Activated naive CD4-positive, alpha-beta T cell (primary cell): ENCODE measurements at places on chromosomes 2 and 18.

- DNase-seq = no peak
Observed at GRCh38 chr2:38763228-38763627, 12.1 kb upstream of the SRSF7 start.

DNA sequence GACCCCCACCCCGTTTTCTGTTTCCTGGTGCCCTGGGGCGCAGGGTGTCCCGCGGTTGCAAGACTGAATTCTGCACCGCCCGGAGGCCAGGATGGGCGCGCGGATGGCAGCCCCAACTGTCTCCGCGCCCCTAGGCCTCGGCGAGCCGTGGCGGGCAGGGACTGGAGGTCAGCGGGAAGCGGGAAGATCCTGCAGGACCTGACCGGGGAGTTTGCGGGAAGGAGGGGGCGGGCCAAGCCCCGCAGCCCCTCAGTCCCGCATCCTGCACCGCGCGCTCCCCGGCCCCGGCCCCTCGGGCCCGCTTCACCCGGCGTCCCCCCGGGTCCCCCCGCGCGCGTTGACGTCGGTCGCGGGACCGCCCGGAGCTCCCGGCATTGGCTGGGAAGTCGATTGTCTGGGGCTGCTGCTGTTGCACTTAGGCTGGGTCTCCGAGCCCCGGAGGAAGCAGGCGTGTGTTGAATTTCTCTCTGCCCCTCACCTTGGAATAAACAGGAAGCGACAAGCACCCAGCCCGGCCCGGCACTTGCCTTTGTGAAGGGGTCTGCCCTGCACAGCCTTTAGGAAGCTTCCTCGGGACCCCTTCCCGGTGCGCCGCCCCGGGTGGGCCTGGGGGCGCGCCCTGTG, at the start of gene LDLRAD4:
Gene LDLRAD4, plus strand, starts transcription at position 393 of the 624 bp plus-strand sequence.
- peak; percentile 50 for DNase-seq

DNA sequence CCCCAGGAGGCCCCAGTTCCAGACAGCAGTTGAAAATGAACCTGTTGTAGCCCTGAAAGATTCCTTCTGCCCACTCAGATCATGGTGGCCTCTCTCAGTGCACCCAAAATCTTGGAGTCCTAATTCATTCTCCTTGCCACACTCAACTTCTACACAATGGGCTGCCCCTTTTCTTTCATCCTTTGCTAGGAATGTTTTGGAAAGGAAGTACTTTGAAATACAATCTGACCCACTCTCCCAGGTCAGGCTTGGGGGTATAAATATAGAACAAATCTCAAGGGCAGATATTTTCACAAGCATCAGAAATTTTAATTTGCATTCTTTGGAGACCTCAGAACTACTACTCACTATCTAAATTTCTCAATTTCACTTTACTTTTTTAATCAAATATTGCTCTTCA, 103.2 kb upstream of the SH3BP4 start:
- DNase-seq = no peak

GRCh38 chr18:36465970-36466369, 168.5 kb downstream of the FHOD3 start:
- no peak for DNase-seq

DNA sequence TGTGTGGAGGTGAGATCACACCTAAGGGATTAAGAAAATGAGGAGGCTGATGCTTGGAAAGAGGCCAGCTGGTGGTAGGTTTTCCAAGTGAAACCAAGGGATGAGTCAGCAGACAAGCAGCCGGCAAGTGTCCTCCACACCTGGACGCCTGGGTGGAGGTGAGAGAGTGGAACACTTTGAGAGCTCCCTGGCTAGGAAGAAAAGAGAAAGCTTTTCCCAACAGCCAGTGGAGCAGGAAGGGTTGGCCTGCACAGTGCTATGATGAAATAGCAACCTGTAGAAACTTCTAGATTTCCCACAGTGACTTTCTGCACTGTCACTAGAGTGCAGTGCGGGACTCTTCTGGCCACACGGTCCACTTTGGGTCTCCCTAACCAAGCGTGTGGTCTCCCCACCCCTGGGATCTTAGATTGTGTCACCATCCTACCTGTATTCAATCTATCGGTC, 19.6 kb upstream of the IL37 start:
- DNase-seq = no peak

- no peak for DNase-seq
Observed at GRCh38 chr2:119864318-119864717, 104.6 kb downstream of the PTPN4 start.

- DNase-seq = no peak
Observed at GRCh38 chr18:58691256-58691655, 20.0 kb downstream of the MALT1 start.

DNA sequence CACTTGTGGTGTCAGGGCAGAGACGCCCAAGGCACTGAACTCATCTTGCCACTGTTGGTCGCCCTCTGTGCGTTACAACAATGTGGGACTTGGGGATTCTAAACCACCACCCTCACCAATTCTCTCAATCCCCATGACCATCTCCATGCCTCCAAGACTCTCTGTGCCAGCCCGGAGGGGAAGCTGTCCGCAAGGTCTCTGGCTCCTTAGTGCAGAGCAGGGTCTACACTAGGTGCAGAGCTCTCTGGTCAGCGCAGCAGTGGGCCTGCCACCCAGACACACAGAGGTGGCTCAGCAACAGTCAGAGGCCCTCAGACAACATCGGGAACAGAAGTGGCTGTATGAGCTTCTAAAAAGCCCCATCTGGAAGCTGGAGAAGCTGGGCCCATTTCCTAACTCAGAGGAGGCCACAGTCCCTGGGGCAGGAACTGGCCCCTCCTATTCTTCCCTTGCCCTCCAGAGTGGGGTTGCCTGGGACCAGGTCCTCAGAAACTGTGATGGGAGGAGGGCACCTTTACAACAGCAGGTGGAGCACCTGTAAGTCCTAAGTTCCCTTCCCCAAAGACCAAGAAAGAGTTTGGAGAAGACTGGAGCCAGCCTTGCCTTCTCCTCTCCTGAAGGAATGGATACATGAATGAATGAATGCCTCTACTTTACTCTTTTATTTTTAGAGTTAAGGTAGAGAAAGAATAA, 37.7 kb downstream of the SERTAD2 start:
- DNase-seq = no peak

DNA sequence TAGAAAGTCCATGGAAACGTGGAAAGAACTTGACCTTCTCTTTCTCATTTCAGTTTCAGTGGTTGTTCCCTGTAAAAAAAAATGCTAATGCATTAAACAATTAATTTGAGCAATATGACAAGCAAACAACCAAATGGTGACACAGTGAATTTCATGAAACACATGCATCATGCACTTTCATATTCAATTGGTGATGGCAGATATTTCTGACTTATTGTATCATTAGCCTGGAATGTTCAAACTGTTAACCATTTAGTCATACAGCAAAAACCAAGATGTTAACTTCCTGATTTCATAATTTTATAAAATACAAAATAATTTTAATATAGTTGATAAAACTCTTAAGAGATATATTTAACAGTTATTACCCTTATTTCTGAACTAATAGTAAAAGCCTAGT, 85.5 kb downstream of the SCN1A start:
- no peak for DNase-seq

DNA sequence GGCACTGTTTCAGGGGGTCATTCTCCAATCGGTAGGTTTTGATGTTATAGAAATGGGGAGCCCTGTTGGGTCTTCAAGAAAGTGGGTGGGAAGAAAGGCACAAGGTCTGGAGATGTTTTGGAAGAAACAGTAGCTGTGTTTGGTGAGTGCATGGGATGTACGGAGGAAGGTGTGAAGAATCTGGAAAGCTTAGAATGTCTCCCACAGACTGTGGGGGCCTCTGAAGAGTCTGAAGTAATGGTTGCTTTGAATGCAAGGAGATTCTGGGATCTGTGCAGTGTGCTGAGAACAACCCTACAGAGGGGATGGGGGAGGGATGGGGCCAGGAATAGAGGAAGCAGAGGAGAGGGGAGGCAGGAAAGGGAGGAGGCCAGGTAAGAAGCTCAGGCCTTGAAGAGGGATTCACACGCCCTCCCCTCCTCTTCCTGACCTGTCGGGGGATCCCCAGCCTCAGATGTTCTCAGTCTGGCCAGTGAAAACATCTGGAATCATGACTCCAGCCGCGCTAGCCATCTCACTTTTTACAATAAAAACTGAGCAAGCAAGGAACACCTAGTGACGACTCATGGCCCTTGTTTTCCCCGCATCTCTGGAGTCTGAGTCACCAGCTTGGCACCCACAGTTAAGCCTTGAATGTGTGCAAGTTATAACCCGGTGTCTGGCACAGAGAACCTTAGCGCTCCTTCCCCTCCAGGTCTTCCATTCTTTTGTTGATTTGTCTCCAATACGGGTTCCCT, 74.2 kb downstream of the SH3BP4 start:
- DNase-seq = no peak

DNA sequence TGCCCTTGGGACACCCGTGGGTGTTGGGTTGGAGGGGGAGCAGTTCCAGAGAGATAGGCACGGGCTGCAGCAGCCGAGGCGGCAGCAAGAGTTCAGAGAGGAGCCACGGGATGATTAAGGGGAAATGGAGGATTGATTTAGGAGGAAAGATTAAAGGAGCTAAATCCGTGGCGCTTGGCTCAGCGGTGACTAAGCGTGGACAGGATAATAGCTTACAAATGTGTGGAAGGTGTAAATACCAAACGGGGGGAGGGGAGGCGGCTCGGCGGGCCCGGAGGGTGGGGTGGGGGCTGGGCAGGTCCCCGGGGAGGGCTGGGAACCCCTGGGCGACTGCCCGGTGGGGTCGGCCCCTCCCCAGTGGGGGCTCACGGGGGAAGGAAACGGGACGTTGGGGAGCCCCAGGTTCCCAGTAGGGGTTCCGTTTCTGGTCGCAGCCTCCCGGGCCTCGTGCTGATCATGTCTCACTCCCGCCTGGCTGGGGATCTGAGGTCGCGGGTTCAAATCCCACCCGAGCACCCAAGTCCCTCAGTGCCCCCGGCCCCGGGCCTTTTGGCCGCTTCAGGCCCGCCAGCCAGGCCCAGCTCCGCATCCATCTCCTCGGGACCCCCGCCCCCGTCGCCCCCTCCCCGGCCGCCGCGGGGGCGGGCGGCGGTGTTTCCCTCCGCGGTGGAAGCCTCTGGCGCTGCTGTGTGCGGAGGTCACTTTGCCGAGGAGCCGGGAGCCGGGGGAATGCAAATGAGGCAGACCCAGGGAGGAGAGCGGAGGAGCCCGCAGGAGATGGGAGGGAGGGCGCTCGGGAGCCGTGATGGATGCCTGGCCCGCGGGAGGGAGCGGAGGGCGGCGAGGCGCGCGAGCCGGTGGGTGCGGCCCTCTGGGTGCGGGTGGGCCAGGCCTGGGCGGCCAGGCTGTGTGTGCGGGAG, 8.1 kb downstream of the ASIC4 start:
- no peak for DNase-seq

- no peak for DNase-seq
Observed at GRCh38 chr2:137928547-137929518, 35.4 kb upstream of the HNMT start.

DNA sequence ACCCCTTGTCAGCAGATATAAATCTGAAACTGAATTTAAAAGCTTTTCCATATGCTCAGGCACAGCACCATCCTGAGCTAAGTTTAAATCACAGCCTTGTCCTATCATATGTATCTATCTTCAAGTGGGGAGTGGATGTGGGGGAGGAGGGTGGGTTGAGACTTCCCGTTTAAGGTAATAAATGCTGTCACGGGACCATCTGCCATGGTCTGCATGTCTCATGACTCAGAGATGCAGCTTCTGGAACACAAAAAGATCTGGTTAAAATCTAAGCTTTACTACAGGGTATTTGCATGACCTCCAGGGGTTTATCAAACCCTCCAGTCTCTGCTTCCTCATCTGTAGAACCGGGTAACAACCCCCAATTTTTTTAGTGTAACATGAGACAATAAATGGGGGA, 377.7 kb upstream of the ST6GAL2 start:
- DNase-seq = no peak

DNA sequence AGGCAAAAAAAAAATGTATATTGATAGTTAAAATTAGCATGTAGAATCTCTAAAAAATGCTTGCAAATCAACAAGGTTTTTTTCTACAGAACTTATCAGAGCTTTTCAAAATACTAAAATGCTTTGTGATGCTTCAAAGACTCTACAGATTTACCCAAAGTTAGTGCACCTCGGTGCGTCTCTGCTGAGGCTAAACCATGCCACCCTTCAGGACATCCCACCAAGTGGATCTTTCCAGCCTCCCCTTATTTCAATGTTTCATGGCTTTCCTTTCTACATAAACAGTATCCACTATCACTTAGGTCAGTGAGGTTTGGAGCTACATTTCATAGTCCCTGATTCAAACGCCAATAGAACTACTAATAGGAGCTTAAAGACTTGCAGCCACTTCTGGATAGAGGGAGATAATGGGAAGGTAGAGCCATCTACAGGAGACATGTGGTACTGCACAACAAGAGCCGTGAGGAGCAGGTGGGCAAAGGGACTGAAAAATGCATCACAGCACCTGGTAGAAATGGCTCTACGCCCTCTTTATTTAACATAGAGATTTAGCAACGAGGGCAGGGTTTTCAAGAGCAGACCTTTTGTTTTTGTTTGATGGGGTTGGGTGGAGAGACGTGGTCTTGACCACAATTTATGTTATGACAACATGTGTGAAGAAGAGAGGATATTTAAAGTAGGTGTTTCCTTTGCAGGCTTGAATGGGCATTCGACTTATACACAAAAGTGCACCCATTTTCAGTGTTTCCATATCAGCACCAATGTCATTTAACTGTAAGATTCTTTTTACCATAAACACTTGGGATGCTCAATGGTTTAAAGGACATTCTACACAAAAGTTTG, 56.1 kb upstream of the SLC35G4 start:
- DNase-seq = no peak

DNA sequence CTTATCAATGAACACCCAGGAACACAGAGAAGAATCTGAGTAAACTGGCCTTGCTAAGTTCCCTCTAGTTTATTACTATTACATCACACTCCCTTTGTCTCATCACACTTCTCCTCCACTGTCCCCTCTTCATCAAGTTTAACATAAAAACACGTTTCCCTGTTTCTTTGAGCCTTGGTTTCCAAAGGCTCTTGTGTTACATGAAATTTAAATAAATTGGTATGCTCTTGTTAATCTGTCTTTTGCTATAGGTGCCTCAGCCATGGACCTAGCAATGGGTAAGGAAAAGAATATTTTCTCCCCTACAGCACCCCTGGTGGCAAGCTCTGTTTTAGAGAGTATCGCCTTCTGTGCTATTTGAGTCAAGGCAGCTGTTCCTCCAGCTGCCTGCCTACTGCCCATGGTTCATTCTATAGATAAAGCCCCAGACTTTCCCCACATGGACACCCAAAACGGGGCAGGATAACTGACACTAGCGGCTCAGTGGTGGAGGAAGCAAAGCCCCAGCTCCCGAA, 31.8 kb downstream of the TGIF1 start:
- DNase-seq = no peak
